NCI-H1436 (cell line): ENCODE measurements at places on chromosomes 3 and 15.
A peak's percentile ranks its signal among the peaks of the same experiment; 100 is the strongest.

- DNase-seq, result no peak
Observed at GRCh38 chr3:101690972-101691371, 4.5 kb upstream of the RPL24 start.

- no peak for DNase-seq
Observed at GRCh38 chr3:18345015-18345367, 80.1 kb downstream of the SATB1 start.

GRCh38 chr3:40521254-40521653, 3.5 kb upstream of the ZNF621 start:
- no peak for DNase-seq

DNA sequence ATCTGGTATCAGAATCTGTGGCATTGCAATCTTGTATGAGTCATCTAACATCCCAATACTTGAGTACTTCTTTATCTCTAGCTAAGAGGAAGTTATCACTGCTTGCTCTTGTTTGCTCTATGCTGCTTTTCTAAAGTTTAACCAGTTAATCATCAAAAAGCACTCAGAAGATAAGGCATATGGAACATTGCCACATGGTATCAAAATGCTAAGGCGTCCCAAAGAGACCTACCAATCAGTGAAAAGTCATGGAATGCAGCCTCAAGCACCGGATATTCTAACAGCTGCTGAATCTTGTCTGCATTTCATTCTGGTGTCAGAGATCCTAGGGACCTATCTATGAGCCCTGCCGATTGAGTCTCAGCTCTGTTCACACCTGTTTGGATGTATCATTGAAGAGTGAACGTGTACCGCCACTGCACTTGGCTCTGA, 192.8 kb downstream of the ARPP21 start:
- no peak for DNase-seq

DNA sequence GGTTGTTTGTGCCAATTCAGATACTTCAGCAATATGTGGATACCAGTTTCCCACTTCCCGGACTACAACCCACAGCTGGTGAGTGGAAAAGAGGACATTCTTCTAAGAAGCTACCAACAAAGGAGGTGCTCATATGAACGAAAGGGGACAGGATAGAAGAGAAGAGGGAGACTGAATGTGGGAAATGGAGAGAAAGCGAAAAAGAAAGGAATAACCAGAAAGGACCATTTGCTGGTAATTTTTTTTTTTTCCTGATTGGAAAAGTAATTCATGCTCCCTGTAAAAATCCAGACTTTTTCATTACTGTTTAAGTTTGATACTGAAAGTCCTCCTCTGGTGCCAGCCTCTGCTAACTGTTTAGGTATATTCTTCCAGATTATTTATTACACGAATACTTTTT, 1.5 kb upstream of the CHAC1 start:
- DNase-seq, result no peak

GRCh38 chr3:62824965-62825592, 50.1 kb downstream of the CADPS start:
- no peak for DNase-seq

GRCh38 chr3:3587647-3587972, 211.6 kb upstream of the LRRN1 start:
- no peak for DNase-seq

DNA sequence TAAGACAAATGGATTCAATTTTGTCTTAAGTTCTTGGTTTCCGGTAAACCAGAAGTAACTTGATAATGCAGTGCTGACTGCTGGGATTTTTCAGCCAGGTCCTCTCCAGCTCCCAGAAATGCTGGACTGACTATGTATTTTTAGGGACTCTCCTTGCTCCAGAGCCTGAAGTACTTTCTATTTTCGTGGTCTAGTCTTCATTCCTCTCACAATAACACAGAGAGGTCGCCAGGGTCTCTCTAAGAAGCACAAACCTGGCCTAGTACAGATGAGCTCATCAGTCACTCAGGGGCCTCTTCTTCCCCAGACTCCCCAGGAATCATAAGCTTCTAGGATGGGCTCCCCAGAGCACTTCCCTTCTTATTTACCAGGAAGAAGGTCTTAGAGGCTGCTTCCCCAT, 85.8 kb downstream of the FAM174B start:
- no peak for DNase-seq

GRCh38 chr15:58760385-58761009, 10.6 kb upstream of the MINDY2 start:
- peak; percentile 38 for DNase-seq

GRCh38 chr3:171974986-171975837, 64.2 kb upstream of the FNDC3B start:
- no peak for DNase-seq

DNA sequence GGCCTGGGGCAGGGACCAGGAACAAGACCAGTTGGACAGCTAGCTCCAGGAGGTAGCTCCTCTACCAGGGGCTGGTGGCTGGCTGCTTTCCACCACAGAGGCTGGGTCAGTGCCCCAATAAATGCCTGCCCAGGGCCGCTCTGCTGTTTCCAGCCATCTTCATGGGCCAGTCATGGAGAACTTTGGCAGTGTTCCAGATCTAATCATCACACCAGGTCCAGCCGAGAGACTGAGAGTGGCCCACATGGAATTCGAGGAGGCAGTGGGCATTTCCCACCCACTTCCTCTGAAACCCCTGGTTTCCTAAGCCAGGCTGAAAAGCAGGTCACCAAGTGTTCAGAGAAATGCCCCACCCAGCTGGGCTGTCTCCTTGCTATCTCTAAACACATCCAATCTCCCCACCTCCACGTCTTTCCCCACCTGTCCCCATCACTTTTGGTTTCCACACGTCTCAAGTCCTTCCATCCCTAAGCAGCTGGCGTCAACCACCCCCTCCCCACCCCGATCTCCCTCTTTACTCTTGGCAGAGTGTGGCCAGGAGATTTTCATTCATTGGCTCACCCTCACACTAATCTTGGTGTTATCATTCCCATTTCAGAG, 190.0 kb upstream of the LINGO1 start:
- no peak for DNase-seq

- DNase-seq, result no peak
Observed at GRCh38 chr3:96731031-96731430, 83.4 kb upstream of the EPHA6 start.

- no peak for DNase-seq
Observed at GRCh38 chr3:38138349-38139190, at the start of gene MYD88. MYD88 (plus strand) TSS chr3:38138661; CDS start chr3:38138701, 40 bp downstream.

DNA sequence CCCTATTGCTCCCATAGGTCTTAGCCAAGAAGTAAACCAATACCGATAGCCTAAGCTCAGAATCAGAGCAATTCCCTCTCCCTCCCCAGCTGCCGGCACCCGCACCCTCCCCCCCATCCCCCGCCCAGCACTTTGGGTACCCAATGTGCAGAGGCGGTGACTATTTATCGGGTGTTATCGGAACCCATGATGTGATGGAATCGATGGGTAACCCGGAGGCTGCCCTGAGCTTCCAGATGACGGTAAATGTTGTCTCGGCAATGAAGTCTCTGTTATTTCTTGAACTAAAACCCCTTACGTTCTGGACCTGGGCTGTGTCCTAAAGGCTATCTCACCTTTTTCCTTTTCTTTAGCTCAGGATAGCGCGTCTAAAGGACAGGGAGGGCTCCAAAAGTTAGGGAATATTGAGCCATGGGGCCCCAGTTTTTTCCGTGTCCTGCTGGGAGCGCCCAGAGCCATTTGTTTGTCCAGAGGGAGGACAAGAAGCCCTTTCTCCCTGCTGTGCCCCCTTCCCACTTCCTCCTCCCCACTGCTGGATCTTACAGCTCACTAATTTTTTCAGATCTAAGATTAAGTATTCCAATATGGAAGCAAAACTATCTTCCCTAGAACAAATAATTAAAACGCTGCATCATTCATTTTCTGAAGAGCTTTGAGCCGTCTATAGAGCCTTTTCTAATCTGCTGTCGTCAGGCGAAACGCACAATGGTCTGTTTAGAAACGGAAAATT, 1.5 kb downstream of the SLITRK3 start:
- no peak for DNase-seq

GRCh38 chr3:171377859-171378258, 82.3 kb downstream of the TNIK start:
- DNase-seq, result no peak
